ENCODE measurements at places on chromosomes 4 and X. TPM values are rescaled to one million over a fixed set of nuclear protein-coding genes. Genes with fewer than 3 reads are reported as not detected.
A peak's percentile ranks its signal among the peaks of the same experiment; 100 is the strongest.

Gene SSX1
- total RNA-seq = not detected

- DNase-seq = no peak
Measured at GRCh38 chrX:31314921-31315320, 243.1 kb upstream of the FTHL17 start.

Gene MAGIX
- total RNA-seq = 13.2 TPM

- no peak for DNase-seq
Measured at GRCh38 chr4:1305261-1305711, 15.6 kb downstream of the MAEA start.

DNA sequence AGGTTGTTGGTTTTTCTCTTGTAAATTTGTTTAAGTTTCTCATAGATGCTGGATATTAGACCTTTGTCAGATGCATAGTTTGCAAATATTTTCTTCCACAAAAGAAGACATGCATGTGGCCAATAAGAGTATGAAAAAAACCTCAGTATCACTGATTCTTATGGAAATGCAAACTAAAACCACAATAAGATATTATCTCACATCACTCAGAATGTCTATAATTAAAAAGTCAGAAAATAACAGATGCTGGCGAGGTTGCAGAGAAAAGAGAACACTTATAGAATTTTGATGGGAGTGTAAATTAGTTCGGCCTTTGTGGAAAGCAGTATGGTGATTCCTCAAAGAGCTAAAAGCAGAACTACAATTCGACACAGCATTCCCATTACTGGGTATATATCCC is 1355.6 kb downstream of the FAM133A start:
- DNase-seq = no peak

GRCh38 chr4:150743564-150744342 is 161.8 kb downstream of the MAB21L2 start:
- DNase-seq = no peak

GRCh38 chr4:174521800-174522182 is 497 bp downstream of the HPGD start:
- peak; percentile 33 for DNase-seq

Gene MAGEC2
- total RNA-seq = not detected

- no peak for DNase-seq
Measured at GRCh38 chr4:85779165-85779564, 304.2 kb downstream of the ARHGAP24 start.

- DNase-seq = no peak
Measured at GRCh38 chrX:133926099-133926498, 59.3 kb downstream of the GPC3 start.

Gene MAGEC3
- not detected for total RNA-seq

DNA sequence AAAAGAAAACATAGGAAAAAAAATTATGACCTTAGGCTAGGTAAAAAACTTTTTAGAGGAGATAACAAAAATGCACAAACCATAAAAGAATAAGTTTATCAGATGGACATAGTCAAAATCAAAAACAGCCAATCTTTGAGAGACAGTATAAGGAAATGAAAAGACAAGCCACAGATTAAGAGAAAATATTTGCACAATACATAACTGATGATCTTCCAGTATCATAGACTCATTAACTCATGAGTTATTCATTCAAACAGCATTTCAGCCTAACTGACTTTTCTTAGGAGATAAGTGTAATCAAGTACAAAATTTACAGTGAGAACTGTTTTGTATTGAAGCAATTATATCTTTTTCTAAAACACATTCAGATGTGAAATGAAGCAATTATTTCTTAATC is 183.8 kb downstream of the FBXO8 start:
- no peak for DNase-seq
